ENCODE measurements at places on chromosomes 3 and 15. TPM values are rescaled to one million over a fixed set of nuclear protein-coding genes. Genes with fewer than 3 reads are reported as not detected.
A peak's percentile ranks its signal among the peaks of the same experiment; 100 is the strongest.

Gene ROPN1B
- polyA plus RNA-seq = not detected

Gene SV2B
- not detected for polyA plus RNA-seq

Gene C15orf62
- 0.89 TPM for polyA plus RNA-seq

Gene ERC2
- not detected for polyA plus RNA-seq

Gene APOD
- 2.9 TPM for polyA plus RNA-seq

Gene NMNAT3
- polyA plus RNA-seq = 16.3 TPM

Gene PLA2G4F
- polyA plus RNA-seq = 27.5 TPM

Gene TMEM207
- not detected for polyA plus RNA-seq

Gene CHL1
- polyA plus RNA-seq = 0.81 TPM

- no peak overlapping the region for H3K27ac ChIP-seq
- H3K4me1 ChIP-seq = no peaks in the 10 kb centered on the region
- no peak for DNase-seq
Observed at GRCh38 chr3:104582092-104582491, 784.6 kb upstream of the ALCAM start.

GRCh38 chr3:12954891-12955650 is 113.7 kb upstream of the RPL32 start:
- no peaks in the 10 kb centered on the region for H3K36me3 ChIP-seq
- peaks cover 24% of the 10 kb centered on the region for H3K4me1 ChIP-seq
- H3K4me3 ChIP-seq = no peak overlapping the region
- H3K27ac ChIP-seq = no peak overlapping the region
- DNase-seq = peak; percentile 85

GRCh38 chr15:66102563-66103292 is 150.8 kb downstream of the MEGF11 start:
- no peaks in the 10 kb centered on the region for H3K4me1 ChIP-seq
- H3K4me3 ChIP-seq = no peak overlapping the region
- peaks cover 11% of the 10 kb centered on the region for H3K27me3 ChIP-seq
- DNase-seq = no peak
- no peak overlapping the region for H3K27ac ChIP-seq

- peaks cover 2% of the 10 kb centered on the region for H3K27me3 ChIP-seq
- no peak for DNase-seq
- no peak overlapping the region for H3K4me3 ChIP-seq
Observed at GRCh38 chr15:79154483-79155135, 64.0 kb upstream of the RASGRF1 start.

DNA sequence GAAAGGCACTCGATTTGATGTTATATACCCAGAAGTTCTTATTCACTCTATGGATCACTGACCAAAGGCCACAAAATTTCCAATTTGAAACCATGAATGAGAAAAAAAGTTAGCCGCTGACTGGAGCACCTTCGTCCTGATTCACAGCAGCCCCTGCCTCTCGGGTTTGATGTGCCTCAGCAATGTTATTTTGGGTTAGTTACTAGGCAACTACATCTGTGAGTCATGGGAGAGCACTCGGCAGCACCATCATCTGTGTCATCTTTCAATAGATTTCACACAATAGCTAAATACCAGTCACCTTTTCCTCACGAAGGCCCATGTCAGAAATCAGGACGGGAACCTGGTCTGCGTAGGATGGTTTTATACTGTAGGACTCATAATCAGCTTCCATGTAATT is 269.2 kb downstream of the ZBBX start:
- no peak overlapping the region for H3K4me3 ChIP-seq
- H3K4me1 ChIP-seq = no peaks in the 10 kb centered on the region
- H3K36me3 ChIP-seq = no peaks in the 10 kb centered on the region
- no peak for DNase-seq
- no peak overlapping the region for H3K27ac ChIP-seq
- no peaks in the 10 kb centered on the region for H3K27me3 ChIP-seq

- no peaks in the 10 kb centered on the region for H3K36me3 ChIP-seq
- no peaks in the 10 kb centered on the region for H3K4me1 ChIP-seq
- no peak overlapping the region for H3K4me3 ChIP-seq
- H3K27ac ChIP-seq = no peak overlapping the region
- no peak for DNase-seq
Observed at GRCh38 chr15:35439291-35439690, 106.7 kb downstream of the DPH6 start.

DNA sequence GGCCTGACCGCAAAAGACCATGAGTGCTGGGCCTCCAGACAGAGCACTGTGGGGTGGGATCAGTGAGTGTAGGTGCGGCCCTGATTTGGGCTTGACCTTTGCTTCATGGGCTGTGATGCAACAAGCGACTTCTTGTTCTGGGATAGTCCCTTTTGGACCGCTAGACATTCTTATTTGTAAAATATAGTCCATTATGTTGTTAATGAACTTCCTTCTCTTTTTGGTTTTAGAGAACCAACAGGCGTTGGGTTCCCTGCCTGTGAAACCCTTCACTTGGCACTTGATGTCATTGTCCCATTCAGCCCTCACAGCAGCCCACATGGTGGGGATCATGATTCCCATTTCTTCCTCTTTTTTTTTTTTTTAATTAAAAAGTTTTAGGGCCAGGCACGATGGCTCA is 15.8 kb upstream of the TRH start:
- peaks cover 4% of the 10 kb centered on the region for H3K27me3 ChIP-seq
- no peak for DNase-seq
- no peak overlapping the region for H3K4me3 ChIP-seq
- H3K27ac ChIP-seq = no peak overlapping the region
- H3K4me1 ChIP-seq = no peaks in the 10 kb centered on the region

DNA sequence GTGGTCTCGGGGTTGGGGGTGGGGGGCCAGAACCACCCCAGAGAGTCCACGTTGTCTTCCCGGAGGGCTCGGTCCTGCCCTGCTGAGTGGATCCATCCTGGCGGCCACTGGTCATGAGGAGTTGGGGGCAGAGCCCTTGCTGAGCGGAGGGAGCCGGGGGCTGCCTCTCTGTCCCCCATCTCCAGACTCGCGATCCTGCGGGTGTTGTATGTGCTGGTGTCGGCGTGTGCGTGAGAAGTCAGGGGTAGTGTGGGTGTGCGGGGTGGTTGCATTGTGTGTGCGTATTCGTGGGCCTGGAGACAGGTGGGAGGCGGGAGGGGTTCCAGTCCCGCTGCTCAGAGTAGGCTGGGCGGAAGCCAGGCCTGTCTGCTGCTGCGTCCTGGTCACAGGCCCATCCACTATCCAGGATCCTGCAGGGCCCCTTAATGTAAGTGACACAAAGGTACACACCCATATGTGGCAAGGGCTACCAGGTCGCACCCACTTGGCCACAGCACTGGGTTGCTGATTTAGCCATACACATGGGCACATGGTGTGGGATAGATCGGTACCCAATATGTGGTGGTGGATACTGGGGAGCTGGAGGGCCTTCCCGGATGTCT is 30.7 kb downstream of the NBEAL2 start:
- no peak for DNase-seq
- peak overlapping the region; percentile 22 for H3K4me3 ChIP-seq
- no peaks in the 10 kb centered on the region for H3K27me3 ChIP-seq
- peaks cover 68% of the 10 kb centered on the region for H3K36me3 ChIP-seq
- H3K27ac ChIP-seq = no peak overlapping the region
- H3K4me1 ChIP-seq = no peaks in the 10 kb centered on the region

DNA sequence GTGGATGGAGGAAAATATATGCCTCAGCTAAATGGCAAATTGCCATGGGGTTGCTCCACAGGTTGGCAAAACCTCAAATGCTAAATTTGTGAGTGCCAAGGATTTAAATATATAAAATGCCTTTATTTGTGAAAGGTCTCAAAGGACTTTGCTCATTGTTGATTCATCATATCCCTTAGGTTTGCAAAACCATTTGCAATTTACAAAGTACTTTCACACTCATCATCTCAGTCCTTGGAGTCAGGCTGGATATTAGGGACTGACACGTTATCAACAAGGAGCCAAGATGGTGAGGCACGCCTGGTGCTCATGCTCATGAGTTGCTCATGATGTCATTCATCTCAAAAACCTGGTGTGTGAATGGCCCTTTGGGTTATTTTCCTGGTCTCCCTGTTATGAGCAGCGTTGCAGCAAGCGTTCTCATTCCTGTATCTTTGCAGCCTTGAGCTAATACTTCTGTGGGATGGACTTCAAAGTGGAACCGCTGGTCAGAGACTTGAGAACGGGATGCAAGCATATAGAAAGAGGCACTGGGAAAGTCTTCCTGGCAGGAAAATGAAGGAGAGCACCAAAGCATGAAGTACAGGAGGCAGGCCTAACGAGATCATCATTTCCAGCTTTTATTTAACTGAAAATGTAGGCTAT is 66.0 kb downstream of the MYO1E start:
- no peaks in the 10 kb centered on the region for H3K36me3 ChIP-seq
- no peaks in the 10 kb centered on the region for H3K4me1 ChIP-seq
- DNase-seq = no peak
- no peak overlapping the region for H3K4me3 ChIP-seq

DNA sequence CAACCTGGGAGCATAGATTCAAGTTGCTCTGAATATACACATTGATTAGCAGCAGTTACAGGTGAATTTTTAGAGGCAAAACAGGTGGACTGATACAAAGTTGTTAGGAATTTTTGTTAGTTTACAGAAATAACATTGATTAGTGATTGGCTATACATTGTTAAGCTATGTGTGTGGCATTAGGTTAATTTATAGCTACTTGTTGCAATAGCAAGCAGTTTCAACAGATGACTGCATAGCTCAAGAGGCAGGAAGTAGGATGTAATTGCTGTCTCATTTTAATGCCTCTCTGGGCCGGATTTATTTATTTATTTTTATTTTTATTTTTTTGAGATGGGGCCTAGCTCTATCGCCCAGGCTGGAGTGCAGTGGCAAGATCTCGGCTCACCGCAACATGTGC is 99.7 kb downstream of the TCF12 start:
- no peak overlapping the region for H3K4me3 ChIP-seq
- H3K4me1 ChIP-seq = peaks cover 2% of the 10 kb centered on the region
- H3K27me3 ChIP-seq = no peaks in the 10 kb centered on the region
- DNase-seq = no peak
- H3K36me3 ChIP-seq = no peaks in the 10 kb centered on the region

GRCh38 chr3:194273743-194274310 is 77.3 kb downstream of the CPN2 start:
- no peaks in the 10 kb centered on the region for H3K36me3 ChIP-seq
- no peaks in the 10 kb centered on the region for H3K27me3 ChIP-seq
- no peaks in the 10 kb centered on the region for H3K4me1 ChIP-seq
- no peak overlapping the region for H3K4me3 ChIP-seq
- no peak for DNase-seq

DNA sequence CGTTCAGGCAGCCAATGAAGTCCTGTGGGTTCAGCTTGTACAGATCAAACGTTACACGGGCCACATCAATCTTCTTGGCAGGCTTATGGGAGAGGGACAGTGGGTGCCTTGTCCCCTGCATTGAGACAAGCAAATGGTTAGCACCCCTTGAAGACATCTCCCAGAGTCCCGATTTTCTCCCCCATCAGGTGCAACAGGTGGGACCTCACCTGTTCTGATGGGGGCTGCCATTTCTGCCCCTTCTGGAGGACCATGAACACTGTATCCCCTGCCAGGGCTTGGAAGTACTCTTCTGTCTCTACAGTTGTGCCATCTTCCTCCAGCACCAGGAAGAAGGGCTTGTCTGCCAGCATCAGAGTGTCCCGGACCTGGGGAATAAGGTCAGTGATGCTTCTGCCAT is 10.1 kb downstream of the CIDEC start:
- no peak overlapping the region for H3K27ac ChIP-seq
- no peaks in the 10 kb centered on the region for H3K4me1 ChIP-seq
- no peaks in the 10 kb centered on the region for H3K27me3 ChIP-seq
- H3K4me3 ChIP-seq = no peak overlapping the region
- no peak for DNase-seq
- peaks cover 3% of the 10 kb centered on the region for H3K36me3 ChIP-seq

GRCh38 chr3:29747991-29748390 is 467.1 kb downstream of the RBMS3 start:
- H3K27ac ChIP-seq = no peak overlapping the region
- H3K27me3 ChIP-seq = no peaks in the 10 kb centered on the region
- H3K36me3 ChIP-seq = no peaks in the 10 kb centered on the region
- DNase-seq = no peak

DNA sequence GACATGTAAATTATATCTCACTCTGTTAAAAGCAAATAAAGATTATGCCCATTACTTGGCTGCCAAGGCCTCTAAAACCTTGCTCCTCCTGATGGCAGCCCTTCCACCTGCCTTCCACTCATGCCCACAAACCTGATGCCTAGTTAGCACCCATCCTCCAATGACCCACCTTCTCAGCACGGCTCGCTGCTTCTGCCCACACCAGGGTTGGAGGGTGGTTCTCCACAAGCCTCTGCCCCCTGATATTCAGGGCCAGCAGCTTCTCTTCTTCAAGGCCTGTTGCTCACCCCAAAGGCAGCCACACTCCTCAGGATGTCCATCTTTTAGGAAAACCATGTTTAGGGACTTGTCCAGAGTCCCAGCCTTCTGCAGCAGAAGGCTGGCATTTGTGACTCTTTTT is 263.4 kb upstream of the TLE3 start:
- no peaks in the 10 kb centered on the region for H3K4me1 ChIP-seq
- H3K36me3 ChIP-seq = no peaks in the 10 kb centered on the region
- H3K27ac ChIP-seq = no peak overlapping the region

- peaks cover 2% of the 10 kb centered on the region for H3K36me3 ChIP-seq
- no peak overlapping the region for H3K27ac ChIP-seq
- H3K27me3 ChIP-seq = no peaks in the 10 kb centered on the region
Observed at GRCh38 chr3:195356151-195357086, 85.5 kb upstream of the XXYLT1 start.

DNA sequence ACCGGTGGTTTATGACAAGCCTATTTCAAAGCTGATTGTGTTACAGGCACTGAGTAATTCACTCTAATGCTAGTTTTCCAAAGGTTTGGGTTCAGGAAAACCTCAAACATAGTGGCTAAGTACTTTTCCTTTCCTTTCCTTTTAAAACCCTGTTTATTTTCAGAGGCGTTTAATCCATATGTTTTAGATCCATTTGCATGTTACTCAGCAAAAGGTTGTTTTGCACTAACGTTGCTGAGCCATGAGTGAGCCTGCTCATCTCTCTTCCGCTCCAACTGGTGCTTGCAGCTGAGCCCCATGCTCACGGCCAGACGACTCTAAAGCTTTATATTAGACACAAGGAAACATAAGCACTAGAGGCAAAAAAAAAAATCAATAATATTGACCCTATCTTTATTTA is 9.4 kb downstream of the CEMIP start:
- no peak for DNase-seq
- no peak overlapping the region for H3K4me3 ChIP-seq
- H3K4me1 ChIP-seq = no peaks in the 10 kb centered on the region
- no peaks in the 10 kb centered on the region for H3K27me3 ChIP-seq
- no peaks in the 10 kb centered on the region for H3K36me3 ChIP-seq
- H3K27ac ChIP-seq = no peak overlapping the region

- H3K4me1 ChIP-seq = no peaks in the 10 kb centered on the region
- H3K4me3 ChIP-seq = no peak overlapping the region
- DNase-seq = no peak
- no peaks in the 10 kb centered on the region for H3K36me3 ChIP-seq
Observed at GRCh38 chr3:174498638-174499037, 360.5 kb upstream of the NAALADL2 start.

Measured in small intestine (tissue), 16 donors.